GM04503 (cell line): ENCODE measurements at places on chromosomes 3 and 15.

GRCh38 chr3:197408177-197408957 lies 110.0 kb upstream of the DLG1 start:
- no peak for DNase-seq

DNA sequence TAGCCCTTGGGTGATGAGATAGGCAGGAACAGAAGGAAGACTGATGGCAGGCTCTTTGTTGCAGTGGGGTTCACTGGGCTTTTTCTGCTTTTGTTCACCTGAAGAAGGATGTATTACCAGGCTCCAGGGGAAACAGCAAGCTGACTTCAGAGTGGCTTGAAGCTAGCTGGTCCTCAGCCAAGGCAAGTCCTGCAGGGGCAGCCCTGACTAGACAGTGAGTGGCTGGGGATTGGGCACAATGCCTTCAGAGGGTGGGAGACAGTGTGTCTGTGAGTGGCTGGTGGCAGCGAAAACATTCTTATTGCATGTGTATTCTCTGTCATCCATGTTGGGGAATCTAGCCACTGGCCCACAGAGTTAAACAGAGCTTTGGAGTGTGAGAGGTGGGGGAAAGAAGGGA lies 2.3 kb upstream of the TEX264 start:
- no peak for DNase-seq

- DNase-seq: no peak
Measured at GRCh38 chr3:63450023-63450422, 171.9 kb downstream of the SYNPR start.

DNA sequence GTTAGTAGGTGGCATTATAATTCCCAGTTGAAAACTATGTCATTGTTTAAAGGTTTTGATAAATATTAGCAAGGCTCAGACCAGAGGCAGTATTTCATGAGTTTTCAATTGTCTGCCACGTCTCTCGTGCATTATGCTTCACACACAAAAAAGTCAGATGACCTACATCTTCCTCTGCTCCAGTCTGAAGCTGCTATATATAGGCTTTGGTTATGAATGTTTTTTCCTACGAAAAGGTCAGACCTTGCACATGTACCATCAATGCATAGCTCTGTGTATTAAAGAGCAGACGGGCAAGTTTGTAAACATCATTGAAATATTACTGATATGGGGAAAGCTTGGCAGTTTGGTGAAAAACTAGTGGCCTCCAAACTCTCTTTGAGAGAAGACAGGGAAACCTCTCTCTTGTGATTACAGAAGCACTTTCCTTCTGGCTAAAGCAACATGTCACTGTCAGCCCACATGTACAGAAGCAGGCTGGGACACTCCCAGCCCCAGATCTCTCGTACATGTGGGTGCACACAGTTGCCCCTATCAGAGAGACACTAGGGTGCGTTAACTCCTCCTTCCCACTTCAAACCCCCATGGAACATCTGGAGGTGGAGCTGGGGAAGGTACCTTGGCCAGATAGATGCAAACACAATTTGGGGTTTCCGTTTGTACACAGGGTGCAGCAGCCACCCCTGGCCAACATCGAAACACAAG lies 184.0 kb upstream of the BCL6 start:
- DNase-seq: no peak

- no peak for DNase-seq
Measured at GRCh38 chr15:101852356-101852755, 40.4 kb downstream of the OR4F15 start.

- no peak for DNase-seq
Measured at GRCh38 chr3:78497021-78497420, 1270.8 kb downstream of the ROBO1 start.

- no peak for DNase-seq
Measured at GRCh38 chr3:12125772-12126171, 32.9 kb downstream of the TIMP4 start.

DNA sequence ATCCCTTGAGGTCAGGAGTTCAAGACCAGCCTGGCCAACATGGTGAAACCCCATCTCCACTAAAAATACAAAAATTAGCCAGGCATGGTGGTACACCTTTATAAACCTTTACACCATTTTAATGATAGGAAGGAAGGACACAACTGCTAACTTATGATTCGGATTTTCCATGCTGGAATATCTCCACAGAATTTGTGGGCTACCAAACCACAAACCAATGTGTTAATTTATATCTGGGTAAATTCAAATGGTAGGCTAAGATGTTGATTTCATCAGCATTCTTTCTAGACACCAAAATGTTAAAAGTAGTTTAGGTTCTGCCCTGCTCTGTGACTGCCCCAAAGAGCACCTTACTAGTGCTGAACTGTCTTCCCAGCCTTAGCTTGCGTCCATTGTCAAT lies 72.8 kb downstream of the POLQ start:
- DNase-seq: no peak

GRCh38 chr15:72919936-72920465 lies 132.3 kb upstream of the NEO1 start:
- DNase-seq: no peak

GRCh38 chr3:55526332-55527030 lies 39.4 kb upstream of the WNT5A start:
- no peak for DNase-seq

DNA sequence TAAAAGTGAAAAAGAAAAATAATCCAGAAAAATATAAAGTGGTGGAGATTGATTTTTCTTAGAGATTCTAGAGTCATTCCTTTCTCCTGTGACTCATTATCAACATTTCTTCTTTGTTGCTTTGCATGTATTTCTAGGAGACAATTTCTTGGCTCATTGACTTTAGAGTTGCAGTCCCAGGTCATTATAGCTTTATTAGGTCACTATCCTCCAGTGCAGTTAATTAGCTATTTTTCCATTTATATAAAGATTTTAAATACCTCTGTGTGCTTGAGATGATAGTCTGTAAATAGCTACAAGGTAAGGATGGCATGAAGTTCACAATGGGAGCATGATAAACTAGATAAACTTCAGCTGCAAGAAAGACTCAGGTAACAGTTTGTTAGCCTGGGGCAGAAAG lies at the start of gene OR4F15:
Gene OR4F15, plus strand, starts transcription at position 301 of the 400 bp plus-strand sequence. CDS start 5,985 bp downstream, outside the sequence.
- no peak for DNase-seq

GRCh38 chr3:7854266-7854665 lies 647.4 kb upstream of the LMCD1 start:
- DNase-seq: no peak

GRCh38 chr3:38297947-38298711 lies 16.0 kb downstream of the SLC22A14 start:
- no peak for DNase-seq

- DNase-seq: no peak
Measured at GRCh38 chr3:21847005-21847404, 96.0 kb upstream of the ZNF385D start.

DNA sequence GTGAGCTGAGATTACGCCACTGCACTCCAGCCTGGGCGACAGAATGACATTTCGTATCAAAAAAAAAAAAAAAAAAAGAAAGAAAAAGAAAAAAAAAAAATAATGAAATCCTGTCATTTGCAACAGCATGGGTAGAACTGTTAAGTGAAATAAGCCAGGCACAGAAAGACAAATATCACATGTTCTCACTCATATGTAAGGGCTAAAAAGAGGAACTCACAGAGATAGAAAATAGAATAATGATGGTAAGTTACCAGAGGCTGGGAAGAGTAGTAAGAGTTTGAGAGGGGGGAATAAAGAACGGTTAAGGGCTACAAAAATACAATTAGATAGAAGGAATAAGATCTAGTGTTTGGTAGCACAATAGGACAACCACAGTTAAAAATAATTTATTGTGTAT lies 19.7 kb downstream of the DENND6A start:
- no peak for DNase-seq

DNA sequence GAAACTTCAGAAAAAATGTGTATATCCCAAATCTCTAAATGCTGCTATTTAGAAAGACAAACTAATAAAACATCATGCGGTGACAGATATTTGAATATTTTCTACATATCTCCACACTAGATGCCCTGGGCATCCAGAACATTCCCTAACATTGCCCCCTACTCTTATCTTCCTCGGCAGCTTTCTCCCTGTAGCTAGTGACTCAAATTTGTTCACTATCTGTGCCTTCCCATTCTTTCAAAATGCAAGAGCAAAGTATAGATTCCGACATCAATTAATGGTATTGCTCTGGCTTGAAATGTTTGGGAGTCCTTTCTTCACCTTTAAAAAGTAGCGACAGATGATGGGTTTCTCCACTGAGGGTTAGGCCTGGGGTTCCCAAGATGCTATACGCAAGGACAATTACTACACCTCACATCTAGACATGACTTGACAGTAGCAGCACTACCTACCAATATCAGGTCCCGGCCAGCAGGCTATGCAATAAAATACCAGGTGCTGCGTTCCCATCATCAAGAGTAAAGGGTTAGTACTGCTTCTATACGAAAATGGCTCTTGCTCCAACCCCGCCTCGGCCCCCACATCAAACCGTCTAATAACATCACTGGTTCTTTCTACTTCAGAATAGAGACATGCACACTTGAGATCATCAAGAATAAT lies 631 bp downstream of the UBR1 start:
- DNase-seq: no peak

GRCh38 chr3:157414861-157415260 lies 21.8 kb upstream of the PTX3 start:
- no peak for DNase-seq

DNA sequence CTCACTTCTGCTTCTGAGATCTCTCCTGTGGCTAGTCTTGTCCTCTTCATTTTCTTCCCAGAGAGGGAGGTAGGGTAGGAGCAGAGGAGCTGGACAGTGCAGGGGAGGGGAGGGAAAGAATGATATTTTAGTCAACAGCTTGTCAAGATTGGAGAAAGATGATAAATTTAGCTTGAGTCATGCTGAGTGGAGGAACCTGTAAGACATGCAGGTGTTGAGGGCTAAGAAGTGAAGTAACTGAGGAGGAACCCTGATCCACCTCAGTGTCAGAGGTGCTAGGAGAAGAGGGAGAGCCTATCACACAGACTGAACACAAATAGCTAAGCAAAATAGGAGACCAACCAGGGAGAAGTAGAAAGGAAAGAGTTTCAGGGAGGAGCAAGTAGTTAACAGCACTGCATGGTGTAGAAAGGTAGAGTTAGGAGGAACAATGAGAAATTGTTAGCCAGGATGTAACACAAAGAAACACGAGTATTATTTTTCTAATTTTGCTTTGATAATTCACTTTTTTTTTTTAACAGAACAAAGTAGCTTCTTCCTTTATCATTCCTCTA lies 108.2 kb upstream of the CHRM5 start:
- no peak for DNase-seq

GRCh38 chr3:39383881-39384664 lies 903 bp downstream of the SLC25A38 start:
- peak; percentile 49 for DNase-seq

GRCh38 chr15:66675446-66675845 lies 26.6 kb upstream of the SMAD6 start:
- DNase-seq: no peak

DNA sequence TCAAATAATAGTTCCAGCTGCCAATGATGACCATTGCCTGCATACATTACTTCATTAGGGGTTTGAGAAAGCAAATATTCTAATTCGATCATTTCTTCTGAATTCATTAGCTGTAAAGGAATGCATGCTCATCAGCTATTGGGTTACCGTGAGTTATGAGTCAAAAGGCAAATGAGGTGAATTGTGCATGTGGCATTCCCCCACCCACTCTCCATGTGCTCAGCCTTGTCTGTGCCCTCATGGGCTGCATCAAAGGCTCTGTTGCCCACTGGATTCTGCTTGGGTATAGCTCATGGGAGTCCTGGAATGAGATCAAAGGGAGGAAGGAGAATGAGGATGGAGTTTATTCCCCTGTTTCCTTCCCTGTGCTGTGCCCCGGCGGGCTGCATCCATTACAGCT lies 99.3 kb upstream of the CHRNA7 start:
- DNase-seq: no peak
